Activated naive CD4-positive, alpha-beta T cell (primary cell): ENCODE measurements at places on chromosomes 12 and 14.

DNA sequence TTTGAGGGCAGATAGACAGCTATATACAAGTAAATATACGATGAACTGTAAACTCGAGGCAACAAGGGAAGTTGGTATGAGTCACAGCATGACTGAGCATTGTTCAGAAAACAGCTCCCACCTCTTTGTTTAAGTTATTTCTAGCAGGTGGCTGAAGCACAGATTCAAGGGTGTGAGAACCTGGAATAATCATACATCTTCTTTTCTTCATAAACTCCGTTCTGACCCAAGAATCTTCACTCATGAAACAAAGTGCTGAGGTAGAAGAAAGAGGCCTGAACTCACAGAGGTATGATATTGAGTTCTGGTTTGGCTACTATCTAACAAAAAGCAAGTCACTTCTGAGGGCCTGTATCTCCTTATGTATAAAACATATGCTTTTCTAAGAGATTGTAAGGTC is 364.1 kb upstream of the KITLG start:
- DNase-seq, result no peak

GRCh38 chr12:54207539-54208294 is 18.9 kb upstream of the SMUG1 start:
- peak; percentile 74 for DNase-seq

- DNase-seq, result no peak
These were observed 113.7 kb upstream of the KITLG start for GRCh38 chr12:88693837-88694445.

GRCh38 chr14:104734601-104734990 is 10.6 kb downstream of the ADSS1 start:
- no peak for DNase-seq

GRCh38 chr14:52094546-52095271 is 25.9 kb upstream of the NID2 start:
- DNase-seq, result no peak

DNA sequence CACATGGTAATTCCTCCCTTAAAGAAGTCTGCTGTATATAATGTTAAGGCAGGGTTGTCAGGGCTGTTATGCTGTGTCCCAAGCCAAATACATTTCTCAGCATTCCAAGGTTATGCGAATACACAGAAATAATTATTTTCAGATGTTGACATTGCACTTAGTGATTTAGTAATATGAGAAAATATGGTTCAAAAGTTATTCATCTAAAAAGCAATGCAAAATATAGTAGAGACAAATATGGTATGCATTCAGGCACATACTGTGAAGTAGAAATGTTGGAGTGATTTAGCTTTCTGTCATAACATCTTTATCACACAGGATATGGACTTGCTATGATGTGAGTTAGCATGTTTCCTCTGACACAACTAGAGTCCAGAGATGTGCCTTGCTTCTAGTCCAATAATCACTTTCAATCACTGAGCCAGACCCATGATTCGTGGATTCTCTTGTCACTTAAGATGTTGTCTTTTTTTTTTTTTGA is 70.0 kb downstream of the PDE3A start:
- no peak for DNase-seq
